ENCODE measurements at places on chromosomes 3 and 15. TPM values are rescaled to one million over a fixed set of nuclear protein-coding genes. Genes with fewer than 3 reads are reported as not detected.

GRCh38 chr3:29319262-29319661, 38.4 kb downstream of the RBMS3 start:
- no peak for DNase-seq

- no peak for DNase-seq
These were observed 22.5 kb upstream of the KCNMB2 start for GRCh38 chr3:178513546-178514380.

DNA sequence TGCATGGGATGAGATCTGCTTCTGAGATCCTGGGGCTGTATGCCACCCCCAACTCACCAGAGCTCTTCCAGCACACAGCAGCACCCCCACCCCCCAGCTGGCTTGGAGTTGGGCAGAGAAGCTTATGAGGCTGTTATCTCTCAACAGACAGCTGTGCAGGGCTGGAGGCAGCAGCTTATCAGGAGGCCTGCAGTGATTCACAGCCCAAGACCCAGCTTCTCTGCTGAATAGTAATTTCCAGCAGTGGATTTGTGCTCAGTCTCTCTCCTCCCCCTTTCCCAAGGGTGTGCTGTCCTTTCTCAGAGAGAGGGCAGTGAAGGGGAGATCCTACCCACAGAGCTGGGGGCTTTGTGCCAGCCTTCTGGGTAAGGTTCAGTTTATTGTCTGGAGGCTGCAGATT, 2.1 kb downstream of the RPP25 start:
- no peak for DNase-seq

DNA sequence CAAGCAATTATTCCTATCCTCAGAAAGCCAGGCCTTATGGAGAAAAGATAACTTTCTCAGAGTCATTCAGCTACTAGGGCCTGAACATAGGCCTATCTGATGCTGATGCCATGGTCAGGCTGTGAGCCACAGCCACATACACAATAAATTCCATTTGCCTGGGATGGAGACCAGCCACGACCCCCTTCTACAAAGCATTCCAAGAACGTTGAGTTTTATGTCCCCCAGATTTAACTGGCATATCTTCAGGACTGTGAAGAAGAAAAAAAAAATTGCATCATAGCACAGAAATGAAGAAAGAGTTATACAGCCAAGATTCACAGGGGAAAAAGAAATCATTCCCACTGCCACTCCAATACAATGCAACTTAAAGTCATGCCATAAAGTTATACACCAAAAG, 100.0 kb downstream of the THBS1 start:
- DNase-seq = no peak

The FGF12 gene
- 9.3 TPM for total RNA-seq

- no peak for DNase-seq
These were observed 11.4 kb upstream of the MGA start for GRCh38 chr15:41648770-41649169.

The BLM gene
- total RNA-seq = 5.6 TPM
